Glutamatergic neuron (in vitro differentiated cells): ENCODE measurements at places on chromosomes 4 and X. TPM values are rescaled to one million over a fixed set of nuclear protein-coding genes. Genes with fewer than 3 reads are reported as not detected.

DNA sequence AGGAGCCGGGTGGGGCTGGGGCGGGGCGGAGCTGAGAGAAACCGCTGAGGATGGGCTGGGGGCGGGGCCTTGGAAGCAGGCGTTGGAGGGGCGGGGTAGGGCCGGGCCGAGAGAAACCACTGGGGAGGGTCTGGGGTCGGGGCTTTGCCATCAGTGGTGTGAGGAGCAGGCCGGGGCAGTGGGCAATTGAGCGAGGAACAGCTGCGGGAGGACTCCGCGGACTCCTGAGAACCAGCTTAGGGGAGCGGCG lies 1.3 kb upstream of the EOLA2 start:
- DNase-seq, result no peak

DNA sequence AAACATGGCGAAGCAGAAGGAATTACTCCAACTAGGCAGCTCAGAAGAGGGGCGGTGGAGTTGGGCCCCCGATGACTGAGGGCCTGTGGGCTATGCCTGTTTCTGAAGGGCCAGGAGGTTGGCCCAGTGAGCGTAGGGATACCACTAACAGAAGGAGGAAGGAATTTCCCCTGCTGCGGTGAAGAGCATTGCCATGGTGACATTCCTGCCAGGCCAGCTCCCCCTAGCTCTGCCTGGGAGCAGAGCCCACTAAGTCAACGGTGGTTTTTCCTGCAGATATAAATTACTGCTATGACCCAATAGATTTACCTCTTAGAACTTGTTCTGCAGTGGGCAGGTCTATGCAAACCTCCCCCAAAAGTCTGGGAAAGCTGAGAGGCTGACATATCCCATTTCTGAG lies 28.9 kb upstream of the HMX1 start:
- DNase-seq, result peak; percentile 4

GRCh38 chr4:37889849-37890800 lies 759 bp upstream of the TBC1D1 start:
- peak; percentile 22 for DNase-seq

DNA sequence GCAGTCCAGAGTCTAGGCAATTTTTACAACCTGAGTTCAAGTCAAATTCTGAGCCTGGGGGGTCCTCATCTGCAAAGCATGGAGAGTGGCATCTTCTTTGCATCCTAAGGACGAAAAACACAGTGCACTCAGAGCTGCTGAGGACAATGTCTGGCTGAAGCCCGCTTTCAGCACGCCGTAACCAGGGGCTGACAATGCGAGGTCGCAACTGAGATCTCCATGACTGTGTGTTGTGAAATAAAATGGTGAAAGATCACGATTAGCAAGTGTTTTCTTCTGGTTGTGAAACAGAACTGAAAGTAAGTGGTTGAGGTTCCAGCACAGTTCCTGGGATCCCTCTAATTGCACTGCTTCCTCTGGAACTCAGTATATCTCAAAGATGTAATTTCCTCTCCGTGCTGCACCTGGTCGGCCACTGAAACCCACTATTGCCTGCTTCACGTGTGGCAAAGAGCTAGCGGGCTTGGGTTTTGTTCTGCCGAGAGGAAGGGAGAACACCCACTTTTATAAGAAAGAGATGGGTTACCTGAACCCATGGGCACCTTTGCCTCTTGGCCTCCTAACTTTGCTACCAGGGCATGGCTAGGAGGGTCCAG lies 7.7 kb upstream of the F11 start:
- DNase-seq, result no peak

DNA sequence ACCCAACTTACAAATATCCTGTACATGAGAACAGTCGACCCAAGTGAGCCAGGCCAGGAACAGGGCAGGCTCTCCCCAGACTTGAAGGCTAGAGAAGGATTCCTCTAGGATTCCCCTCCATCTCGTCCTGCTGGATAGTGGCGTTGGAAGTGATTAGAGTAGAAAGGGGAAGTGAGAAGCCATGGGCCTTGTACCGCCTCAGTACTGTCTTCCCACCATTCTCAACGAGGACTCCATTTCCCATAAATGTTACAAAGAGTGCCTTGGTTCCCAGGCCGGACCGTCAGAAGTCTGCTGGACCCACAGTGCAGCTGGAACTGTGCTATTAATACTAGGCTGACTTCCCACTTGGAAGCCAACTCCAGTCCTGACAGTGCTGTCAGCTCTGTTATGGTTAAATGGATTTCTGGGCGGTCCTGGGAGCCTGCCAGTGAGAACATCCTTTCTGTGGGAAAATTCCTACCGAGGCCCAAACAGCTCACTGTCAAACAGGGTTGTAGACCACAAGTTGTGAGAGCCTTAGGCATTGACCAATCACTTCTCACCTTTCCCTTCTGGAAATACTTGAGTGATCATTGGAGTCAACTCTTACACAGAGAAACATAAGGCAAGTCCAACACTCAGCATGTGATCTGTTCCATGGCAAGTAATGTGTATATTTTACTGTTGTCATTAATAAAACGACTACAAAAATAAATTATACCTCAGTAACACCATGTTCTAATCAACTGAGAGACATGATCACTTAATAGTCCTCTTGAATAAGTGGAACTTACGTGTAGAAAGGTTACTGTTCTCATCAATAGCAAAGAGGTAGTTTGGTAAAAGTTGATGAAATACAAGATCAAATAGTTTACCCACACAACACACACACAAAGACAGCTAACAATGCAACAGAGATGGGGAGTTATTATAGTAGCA lies 58.4 kb downstream of the AMELX start:
- no peak for DNase-seq

DNA sequence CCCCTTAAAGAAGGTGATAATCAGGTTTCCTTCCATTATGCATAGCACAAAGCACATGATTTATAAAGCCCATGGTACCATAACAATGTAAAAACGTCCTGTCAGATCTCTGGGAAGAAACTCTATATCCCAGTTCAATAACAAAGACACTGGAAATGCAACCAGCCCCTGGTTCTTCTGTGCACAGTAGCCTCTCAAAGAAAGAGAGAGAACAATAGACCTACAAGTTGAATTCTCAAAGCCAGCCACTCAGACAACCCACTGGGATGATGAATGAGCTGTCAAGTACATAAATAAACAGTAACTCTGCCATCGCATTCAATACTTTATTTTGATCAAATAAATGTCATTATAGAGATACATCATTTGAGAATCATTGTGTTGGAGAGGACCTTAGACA lies 400.1 kb upstream of the CPEB2 start:
- DNase-seq, result no peak

GRCh38 chr4:24639714-24640113 lies 55.4 kb upstream of the DHX15 start:
- DNase-seq, result no peak

DNA sequence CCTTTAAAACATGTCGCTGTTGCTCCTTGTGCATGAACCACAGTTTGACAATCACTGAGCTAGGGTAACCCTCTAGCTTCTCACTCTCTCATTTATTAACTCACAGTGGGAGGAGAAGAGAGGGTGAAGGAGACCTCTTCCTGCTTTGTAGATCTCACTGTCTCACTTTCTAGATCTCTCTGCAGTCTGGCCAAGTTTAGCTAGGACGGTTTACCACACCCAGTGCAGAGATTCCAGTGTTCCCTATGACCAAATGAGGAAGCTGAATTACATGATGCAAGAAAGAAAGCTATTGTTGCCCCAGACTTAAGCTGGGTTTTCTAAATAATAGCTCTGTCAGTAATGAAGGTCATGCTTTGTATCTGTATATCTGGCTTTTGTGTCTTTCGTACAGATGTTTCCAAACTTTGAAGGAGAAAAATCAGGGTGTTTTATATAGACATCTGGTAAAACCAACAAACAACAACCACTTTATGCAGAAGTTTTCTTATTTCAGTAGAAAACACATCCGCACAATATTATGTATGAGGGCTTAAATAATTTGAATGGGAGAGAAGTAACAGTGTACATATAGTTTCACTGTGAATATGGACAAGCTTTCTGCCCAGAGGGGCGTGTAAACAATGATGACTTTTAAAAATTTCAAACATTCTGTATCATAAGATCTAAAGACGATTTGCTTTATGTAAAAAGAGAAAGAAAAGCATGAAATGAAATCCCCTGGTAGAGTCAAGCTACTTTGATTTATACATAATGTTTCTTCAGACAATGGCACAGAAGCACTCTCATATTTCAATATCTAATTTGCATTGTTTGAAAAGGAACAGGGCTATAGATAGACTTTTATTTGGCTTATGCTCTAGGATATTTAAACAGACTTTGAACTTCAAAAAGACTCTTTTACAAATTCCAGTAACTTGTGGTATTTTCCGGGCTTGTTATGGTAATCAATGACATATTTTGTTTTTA lies 582.3 kb downstream of the FSTL5 start:
- no peak for DNase-seq

DNA sequence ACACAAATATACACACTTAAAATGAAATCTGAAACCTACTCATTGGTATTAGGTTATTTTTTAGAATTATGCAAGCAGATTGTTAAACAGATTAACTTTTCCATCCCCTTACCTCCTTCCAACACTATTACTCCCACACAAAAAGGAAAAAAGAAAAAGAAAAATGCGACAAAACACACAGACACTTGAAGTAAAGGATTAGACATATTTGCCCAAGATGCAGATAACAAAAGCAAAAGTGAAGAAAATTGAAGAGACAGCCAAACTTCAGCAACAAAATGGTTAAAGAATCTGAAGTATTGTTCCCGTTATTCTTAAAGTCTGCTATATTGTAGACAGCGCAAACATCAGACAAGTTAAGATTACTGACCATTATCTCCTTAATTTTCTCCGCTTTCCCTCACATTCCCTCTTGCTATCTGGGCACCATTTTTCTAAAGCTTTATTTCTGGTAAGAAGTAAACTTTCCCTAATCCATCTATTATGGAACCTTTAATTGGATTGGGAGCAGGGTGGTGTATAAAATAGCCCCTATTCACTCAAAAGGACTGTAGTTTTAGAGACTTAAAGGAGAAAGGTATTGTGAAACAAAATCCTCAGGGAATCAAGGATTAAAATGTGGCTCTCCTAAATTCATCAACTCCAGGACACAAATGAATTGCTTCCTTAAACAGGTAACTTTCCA lies 34.7 kb upstream of the MAB21L2 start:
- no peak for DNase-seq

- DNase-seq, result no peak
Measured at GRCh38 chrX:153601511-153602110, 2.7 kb upstream of the CCNQ start.

GRCh38 chr4:13403326-13403725 lies 80.8 kb downstream of the RAB28 start:
- DNase-seq, result no peak

DNA sequence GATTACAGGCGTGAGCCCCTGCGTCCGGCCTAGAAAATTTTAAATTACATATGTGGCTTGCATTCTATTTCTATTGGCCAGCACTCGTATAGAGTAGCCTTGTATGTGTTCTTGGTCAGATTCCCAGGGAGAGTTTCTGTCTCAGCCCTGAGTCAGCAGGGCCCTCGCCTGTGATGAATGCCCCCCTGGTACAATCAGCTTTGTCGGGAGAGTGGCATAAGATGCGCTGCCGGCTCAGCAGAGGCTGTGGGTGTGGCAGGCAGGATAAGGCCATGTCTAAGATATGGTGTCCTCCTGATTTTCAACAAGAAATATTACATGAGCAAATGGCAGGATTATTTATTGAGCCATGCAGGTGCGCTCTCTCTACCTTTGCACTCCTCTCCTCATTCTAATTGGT lies 1.6 kb upstream of the REELD1 start:
- DNase-seq, result no peak

- DNase-seq, result peak; percentile 83
Measured at GRCh38 chrX:9995855-9996339, 28.7 kb downstream of the CLDN34 start.

GRCh38 chr4:15575966-15576365 lies 79.2 kb downstream of the FBXL5 start:
- no peak for DNase-seq

DNA sequence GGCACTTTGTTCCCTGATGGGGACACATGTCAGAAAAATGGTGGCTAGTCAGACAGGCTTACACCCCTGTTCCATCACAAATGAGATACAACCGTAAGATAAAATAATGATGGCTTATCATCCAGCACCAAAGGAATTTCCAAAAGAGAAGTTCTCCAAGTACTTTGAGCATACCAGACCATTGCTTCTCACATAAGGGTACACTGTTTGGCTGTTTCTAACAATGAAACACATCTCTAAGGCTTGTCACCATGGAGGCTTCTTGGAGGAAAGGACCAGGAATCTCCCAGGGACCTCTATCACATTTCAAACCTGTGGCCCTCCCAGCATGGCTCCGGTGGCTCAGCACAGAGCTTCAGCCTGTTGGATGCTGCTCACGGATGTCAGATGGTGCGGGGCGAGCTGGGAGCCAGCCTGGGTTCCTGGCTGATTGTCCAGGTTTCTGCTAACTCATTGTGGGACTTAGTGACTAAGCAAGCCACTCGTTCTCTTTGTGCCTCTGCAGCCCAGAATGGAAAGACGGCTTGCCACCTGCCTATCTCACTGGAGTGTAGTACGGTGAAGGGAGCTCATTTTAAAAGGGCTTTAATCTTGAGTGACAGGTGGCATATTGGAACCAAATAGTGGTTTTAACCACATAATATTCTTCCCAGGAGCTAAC lies 54.5 kb downstream of the FHDC1 start:
- DNase-seq, result no peak

DNA sequence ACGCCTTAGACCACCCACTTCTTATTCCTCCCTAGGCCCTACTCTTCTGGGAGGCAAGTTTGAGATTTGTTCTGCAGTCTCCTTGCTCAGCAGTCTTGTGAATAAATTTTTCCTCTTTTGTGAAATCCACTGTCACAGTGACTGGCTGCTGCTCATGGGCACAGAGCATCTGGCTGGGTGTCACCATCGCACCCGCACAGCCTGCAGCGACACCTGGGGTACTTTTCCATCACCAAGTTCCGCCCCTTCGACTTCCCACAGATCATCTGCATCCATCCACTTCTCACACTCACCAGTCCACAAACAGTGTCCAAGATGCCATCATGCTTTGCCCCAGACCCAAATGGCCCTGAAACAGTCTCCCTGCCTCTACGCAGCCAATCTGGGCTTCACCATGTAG lies 36.4 kb upstream of the AFAP1 start:
- no peak for DNase-seq

DNA sequence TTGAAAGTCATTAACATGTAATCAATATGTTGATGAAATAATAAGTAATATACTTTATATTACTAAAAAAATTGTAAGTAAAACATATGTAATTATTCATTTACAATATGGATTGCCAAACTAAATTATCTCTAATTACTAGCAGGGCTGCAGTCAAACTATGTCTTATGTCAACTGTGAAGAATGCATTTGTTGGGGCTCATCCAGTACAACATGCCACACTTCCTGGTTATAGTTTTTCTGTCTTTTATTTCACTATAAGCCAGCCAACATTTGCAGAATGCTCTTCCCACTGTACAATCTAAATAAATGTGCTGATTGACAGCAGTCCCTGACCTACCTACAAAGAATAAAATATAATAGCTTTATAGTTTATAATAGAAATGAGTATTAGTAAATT lies 975.4 kb upstream of the NDST4 start:
- no peak for DNase-seq

The SMPX gene
- total RNA-seq, result not detected

The NAT8L gene
- 8.3 TPM for total RNA-seq

The MAGEA2B gene
- 10.6 TPM for total RNA-seq

The KLF8 gene
- total RNA-seq, result 9.4 TPM

The CCDC110 gene
- total RNA-seq, result 1.3 TPM

The SYTL5 gene
- not detected for total RNA-seq

The DIPK2B gene
- not detected for total RNA-seq

The AFAP1 gene
- total RNA-seq, result 528 TPM
